ENCODE measurements at places on chromosomes 3 and 15.

- no peak for DNase-seq
These were observed 61.3 kb downstream of the LMLN start for GRCh38 chr3:198021320-198021719.

DNA sequence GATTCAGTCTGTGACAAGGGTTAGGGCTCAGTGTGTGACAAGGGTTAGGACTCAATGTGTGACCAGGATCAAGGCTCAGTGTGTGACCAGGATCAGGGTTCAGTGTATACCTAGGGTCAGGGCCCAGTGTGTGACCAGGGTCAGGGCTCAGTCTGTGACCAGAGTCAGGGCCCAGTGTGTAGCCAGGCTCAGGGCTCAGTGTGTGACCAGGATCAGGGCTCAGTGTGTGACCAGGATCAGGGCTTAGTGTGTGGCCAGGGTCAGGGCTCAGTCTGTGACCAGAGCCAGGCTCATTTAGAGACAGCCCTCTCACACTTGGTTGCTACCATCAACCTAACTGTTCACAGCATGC is 24.2 kb downstream of the LOXL1 start:
- no peak for DNase-seq

GRCh38 chr15:99716540-99717095 is 16.6 kb downstream of the LYSMD4 start:
- DNase-seq, result no peak

GRCh38 chr3:149160754-149161300 is 31.4 kb downstream of the HPS3 start:
- DNase-seq, result no peak

- DNase-seq, result no peak
These were observed 929.2 kb upstream of the CFAP20DC start for GRCh38 chr3:59978979-59979378.

- peak; percentile 33 for DNase-seq
These were observed 1.9 kb downstream of the CBLB start for GRCh38 chr3:105866656-105867653.

DNA sequence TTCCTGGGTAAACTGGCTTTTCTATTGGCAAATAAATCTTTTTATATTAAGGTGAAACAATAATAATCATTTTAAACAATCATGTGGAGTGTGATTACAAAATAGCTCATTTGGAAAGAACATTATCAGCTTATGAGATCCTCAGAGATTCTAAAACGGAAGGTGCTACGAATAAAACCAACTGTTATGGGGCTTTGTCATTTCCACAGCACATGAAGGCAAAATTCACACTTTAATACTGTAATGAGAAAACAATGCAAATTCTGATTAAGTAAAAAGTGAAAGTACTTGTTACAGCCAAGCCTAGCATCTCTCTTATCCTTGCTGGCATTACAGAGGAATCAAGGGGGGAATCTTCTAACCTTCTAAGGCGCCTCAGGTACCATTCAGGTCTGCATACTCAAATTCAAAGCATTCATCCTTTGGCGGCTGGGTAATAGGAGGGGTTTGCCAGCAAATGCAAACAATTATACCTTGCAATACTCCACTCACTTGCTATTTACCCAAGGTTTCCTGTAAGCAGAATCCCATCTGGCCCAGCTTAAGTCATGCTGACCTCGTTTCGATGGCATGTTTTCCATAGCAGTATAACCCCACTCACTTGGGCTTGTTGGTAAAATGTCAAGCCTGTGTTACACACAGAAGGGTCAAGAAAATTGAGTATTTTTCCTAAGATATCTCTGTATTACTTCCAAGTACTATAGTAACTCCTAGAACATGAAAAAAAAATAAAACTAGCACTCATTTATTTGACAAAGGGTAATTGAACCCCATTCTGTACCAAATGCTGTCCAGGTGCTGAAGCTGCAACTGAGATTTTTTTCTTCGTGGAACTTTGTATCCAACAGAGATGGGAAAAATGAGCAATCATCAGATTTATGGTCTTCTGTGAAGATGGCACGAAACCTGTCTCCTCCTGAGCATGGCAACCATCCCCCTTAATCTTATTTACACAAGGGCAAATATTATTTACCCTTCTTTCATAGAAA is 183.7 kb upstream of the LMCD1 start:
- DNase-seq, result no peak

GRCh38 chr15:80183306-80183705 is 30.5 kb downstream of the FAH start:
- DNase-seq, result no peak

- peak; percentile 47 for DNase-seq
These were observed 172.6 kb upstream of the UMPS start for GRCh38 chr3:124557433-124558232.

- no peak for DNase-seq
These were observed 154.5 kb upstream of the STT3B start for GRCh38 chr3:31378231-31378630.

DNA sequence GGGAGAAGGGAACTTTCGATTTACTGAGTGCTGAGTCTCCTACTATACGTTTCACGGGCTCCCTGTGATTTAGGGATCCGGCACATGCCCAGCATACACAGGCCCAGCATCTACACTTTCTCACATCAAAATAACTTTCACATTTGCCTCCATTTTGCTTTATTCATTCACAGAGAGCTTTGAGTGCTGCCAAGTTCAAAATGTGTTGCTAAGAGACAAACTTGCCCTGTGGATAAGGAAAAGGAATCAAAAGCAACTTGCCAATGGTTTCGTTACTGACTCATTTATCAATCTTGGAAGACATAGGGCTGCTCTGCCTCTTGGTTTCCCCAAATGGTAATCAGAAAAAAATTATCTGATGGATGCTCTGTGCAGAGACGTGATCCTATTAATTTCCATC is 86.3 kb upstream of the LRRN1 start:
- DNase-seq, result no peak

DNA sequence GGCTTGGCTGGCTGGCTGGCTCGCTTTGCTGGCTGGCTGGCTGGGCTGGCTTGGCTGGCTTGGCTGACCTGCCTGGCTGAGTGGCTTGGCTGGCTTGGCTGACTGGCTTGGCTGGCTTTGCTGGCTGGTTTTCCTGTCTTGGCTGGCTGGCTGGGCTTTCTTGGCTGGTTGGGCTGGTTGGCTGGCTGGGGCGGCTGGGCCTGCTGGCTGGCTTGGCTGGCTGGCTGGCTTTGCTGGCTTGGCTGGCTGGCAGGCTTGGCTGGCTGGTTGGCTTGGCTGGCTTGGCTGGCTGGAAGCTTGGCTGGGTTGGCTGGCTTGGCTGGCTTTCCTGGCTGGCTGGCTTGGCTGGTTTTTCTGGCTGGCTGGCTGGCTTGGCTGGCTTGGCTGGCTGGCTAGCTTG is 435.6 kb downstream of the GOLGA6L6 start:
- DNase-seq, result peak; percentile 1

DNA sequence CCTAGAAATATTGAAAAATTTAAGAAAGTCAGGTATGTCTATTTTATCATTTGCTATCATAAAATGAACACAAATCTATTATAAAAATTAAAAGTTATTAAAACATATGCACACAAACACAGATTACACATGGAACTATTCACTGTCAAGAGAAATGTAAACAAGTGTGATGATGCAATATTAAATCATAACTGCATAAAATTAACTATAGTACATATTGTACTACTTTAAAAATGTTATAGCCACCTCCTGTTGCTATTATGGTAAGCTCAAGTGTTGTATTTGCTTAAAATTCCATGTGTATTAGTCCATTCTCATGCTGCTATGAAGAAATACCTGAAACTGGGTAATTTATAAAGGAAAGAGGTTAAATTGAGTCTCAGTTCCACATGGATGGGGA is 54.7 kb upstream of the CMC1 start:
- no peak for DNase-seq

- DNase-seq, result no peak
These were observed 43.6 kb upstream of the LIPC start for GRCh38 chr15:58388211-58388610.

GRCh38 chr3:184240384-184241140 is 8.2 kb downstream of the ALG3 start:
- DNase-seq, result no peak

DNA sequence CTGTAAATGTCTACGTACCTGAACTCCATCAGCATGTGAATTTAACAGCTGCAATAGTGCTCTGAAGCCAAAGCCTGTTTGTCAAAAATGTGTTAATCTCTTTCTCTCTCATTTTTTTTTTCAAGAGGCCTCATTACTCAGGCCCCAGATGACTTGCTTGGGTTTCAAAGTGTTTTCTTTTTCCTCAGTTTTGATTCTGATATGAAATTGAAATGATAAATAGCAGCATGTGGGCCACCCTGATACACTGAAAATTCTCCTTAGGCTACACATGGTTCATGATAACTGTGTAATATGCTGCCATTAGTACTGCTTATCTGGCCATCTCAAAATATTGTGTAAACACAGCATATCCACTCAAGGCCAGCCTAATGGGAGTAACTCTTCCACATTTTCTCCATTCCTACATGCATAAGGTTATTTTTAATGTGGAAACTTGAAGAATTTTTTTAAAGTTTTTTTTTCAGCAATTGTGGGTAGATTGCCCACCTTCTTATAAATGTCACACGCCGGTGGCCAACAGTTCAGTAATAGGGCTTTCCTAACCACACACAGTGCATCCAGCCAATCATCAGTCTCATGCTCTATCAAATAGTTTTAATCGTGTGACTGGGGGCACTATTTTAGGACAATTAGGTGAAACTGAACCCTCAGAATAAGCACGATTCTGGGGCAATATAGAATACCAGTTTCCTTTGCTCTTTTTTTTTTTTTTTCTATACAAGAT is 13.1 kb upstream of the DENND4A start:
- no peak for DNase-seq

GRCh38 chr3:36457667-36458066 is 77.4 kb downstream of the STAC start:
- DNase-seq, result no peak

DNA sequence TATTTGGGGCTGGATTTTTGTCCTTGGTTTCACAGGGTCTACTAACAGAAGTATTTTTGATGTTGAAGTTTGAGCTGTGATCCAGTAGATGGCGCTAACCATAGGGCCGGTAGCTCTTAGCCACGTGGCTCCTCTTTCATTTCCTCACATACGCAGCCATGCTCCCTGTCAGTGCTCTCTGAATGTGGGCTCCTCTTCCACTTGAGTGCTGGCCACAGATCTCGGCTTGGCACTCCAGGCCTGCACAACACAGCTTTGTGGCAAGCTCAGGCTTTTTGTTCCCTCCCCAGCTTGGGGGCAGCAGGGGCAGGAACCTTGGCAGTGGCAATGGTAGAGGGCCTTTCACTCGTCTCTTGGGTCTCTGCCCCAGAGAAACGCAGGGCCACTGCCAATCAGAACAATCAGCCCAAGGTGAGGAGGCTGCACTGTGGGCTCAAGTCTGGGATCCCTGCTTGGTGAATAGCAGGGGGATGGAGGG is 18.6 kb upstream of the DNAAF4 start:
- peak; percentile 39 for DNase-seq

- DNase-seq, result peak; percentile 41
These were observed 452.1 kb upstream of the PPP2R3A start for GRCh38 chr3:135513106-135514059.

DNA sequence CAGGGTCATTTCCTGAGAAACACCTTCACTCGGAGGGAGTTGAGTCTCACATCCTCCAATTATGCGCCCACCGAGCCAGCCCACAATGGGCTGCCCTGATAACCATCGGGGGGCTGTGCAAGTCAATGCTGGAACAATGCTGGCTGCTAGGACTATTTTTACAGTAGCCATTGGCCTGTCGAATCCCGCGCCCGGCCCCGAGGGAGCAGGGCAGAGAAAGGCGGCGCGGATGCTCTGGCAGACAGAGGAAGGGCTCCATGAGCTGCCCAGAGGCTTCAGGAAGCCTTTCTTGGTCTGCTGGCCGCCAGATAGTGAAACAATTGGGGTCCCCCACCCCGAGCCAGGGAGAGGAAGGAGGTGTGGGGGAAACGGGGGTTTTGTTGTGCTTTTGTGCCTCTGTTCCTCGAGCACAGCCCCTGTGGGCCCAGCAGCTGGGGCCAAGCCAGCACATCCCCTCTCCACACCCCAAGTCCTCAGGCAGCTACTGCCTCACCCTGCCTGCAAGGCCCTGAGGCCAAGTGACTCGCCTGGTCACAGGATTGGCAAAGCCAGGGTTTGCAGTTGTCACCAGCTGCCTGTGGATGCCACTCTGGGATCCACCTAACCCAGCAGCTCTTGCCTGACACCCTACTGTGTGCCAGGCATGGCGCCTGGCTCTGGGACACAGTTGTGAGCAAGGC is 39.0 kb downstream of the SLC6A6 start:
- peak; percentile 34 for DNase-seq

- DNase-seq, result no peak
These were observed 214.5 kb downstream of the KCNMB2 start for GRCh38 chr3:178750639-178751300.

- DNase-seq, result no peak
These were observed 8.9 kb downstream of the CFAP20DC start for GRCh38 chr3:59040902-59041301.

DNA sequence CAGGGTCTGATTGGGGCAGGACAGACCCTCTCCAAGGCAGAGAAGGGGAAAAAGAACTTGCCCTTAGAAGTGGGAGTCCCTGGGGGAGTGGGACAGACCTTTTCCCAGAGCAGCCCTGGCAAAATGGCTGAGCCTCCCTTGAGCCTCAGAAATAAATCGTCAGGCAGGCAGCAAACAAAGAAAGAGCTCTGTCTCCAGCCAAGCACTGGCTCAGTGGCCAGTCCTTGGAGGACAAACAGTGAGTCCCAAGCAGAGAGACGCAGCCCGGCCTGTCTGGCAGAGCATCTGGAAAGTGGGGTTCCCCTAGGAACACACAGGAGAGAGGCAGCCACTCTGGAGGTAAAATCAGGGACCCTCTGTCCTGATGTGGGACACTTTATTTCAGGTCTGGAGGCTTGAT is 1.8 kb downstream of the SLC6A1 start:
- DNase-seq, result no peak

DNA sequence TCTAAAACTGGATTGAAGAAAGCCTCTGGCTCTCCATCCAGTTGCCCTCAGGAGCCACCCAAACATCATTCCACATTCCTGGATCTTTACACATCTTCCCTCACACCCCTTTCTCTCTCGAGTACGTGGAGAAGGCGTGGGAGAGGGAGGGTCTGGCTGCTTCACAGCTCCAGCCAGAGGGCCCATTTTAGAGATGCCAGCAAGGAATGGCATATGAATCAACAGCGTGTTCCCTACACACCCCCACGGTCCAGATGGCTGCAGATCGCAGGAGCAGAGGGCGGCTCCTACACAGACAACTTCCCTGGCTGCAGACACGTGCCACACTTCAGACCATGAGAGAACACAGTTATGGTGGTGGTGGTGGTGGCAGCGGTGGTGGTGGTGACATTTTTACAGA is 280.1 kb downstream of the ERC2 start:
- no peak for DNase-seq

DNA sequence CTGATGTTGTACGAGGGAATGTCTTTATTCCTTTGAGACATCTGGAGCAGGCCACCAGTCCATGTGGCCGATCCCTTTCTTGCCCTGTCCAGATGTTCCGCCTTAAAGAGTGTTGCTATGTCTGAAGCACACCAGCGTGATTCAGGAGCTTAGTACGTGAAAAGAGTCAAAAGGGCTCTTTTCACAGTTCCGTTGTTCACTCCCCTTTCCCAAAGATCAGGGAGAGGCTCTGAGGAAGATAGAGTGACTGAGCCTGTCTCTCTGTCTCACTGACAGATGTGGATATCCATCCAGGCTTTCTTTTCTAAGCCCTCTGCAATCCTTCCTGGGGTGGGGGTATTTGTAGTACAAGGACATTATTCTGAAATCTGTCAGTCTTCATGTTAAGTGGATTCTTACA is 262.5 kb upstream of the LRTM1 start:
- DNase-seq, result no peak

Data from mammary epithelial cell (primary cell).